Dermis blood vessel endothelial cell (primary cell): ENCODE measurements at places on chromosomes 4 and X.
A peak's percentile ranks its signal among the peaks of the same experiment; 100 is the strongest.

GRCh38 chr4:58603951-58604350 lies 1493.8 kb upstream of the IGFBP7 start:
- DNase-seq = no peak

GRCh38 chr4:139901531-139902320 lies 236.1 kb downstream of the MGST2 start:
- no peak for DNase-seq

DNA sequence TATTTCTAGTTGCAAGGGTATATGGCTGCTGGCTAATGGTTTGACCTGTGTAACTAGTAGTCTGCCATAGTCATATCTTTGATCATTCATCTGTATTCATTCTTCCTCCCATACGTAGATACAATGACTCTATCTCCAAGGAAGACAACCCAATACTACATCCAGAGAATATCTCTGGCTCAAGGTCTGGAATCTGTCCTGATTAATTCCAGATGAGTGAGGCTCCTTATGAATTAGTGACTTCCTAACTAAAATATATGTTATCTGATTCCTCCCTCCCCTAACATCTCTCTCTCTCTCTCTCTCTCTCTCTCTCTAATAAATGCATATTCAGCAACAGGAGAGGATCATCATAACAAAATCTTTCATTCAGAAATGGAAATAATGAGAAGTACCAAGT lies 641.5 kb downstream of the FAT4 start:
- no peak for DNase-seq

DNA sequence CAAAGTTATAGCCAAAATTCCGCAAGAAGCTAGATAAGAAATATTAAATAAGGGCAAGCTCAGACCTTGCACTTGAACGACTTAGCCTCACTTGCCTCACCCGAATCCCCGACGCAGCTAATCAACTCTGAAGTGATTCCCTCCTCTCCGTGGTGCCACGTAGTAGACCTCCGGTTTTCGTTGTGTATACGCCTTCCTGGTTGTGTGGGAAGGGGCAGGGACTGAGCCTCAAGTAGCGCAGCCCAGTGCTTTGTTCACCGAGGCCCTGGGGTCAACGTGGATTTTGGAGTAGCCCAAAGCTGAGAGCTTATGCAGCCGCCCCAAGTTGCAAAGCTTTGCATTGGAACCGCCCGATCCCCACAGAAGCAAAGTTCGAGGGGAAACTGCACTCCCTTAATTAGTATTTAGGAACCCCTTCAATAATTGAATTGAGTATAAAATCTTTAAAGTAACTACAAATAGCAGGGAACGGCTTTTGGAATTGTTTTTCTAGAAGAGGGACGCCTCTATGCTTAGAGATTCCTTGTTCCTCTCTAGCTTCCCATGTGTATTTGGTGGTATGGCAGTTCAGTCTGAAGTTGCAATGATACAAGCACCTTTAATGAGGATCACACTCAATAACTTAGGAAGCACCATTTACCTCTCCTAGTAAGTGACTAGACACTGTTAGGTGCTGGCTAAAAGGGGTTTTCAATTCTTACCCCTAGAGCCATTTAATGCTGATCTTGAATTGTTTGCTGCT lies 55.7 kb downstream of the LINC00632 start:
- DNase-seq = peak; percentile 1

DNA sequence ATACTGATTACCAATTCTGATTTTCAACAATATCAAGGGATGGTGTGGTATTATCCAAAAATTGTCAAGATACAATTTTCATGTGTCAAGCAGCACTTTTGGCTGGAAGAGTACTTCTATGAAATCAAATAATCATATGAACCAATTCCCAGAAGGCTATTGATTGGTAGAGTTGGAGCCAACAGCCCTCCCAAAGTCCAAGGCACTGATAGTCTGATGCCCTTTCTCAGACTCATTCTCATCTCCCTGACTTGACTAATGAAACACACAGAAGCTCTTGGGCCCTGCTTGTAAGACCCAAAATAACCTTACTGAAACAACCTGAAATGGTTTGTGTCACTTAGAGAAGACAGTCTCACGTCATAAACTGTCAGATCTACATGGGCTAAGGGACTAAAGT lies 48.9 kb downstream of the ATP11C start:
- DNase-seq = no peak

DNA sequence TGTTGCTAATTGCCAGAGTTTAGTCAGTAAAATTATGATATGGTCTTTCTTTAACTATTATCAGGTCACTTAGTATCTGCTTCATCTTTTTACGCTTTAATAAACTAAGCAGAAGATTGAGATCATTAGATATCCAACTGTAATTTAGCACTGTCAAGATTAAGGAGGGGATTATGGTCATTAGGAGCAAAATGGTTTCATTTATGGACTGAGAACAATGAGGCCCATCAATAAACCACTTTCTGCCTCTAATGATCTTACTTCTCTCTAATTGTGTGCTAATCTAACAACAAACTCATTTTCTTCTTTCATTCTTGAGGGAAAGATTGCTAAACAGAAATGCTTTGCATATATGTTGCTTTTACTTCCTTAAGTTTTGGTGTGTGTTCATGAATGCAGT lies 340.4 kb downstream of the RPA4 start:
- no peak for DNase-seq

- no peak for DNase-seq
Measured at GRCh38 chr4:72918362-72918761, 151.2 kb downstream of the COX18 start.

- DNase-seq = peak; percentile 70
Measured at GRCh38 chr4:41692717-41693345, 55.7 kb downstream of the PHOX2B start.

GRCh38 chr4:71095545-71095944 lies 102.1 kb downstream of the DCK start:
- no peak for DNase-seq

DNA sequence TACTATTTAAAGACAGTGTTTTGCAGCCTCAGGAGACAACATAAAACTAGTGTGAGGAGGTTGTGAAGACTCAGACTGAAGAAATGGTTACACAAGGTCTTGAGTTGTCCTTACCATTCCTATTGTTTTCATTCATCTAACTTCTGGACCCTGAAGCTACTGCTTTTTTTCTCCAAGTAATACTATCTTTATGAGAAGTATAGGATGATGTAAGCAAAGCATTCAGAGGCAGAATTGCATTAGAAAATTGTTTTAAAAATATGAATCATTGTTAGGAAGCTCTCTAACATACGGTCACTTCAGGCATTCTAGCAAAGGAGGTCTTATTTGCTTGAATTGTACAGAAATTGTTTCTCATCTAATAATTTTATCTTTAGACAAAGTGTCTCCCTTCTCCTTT lies 357.8 kb downstream of the TLL1 start:
- DNase-seq = no peak

GRCh38 chr4:152696764-152697261 lies 17.0 kb upstream of the TMEM154 start:
- no peak for DNase-seq

DNA sequence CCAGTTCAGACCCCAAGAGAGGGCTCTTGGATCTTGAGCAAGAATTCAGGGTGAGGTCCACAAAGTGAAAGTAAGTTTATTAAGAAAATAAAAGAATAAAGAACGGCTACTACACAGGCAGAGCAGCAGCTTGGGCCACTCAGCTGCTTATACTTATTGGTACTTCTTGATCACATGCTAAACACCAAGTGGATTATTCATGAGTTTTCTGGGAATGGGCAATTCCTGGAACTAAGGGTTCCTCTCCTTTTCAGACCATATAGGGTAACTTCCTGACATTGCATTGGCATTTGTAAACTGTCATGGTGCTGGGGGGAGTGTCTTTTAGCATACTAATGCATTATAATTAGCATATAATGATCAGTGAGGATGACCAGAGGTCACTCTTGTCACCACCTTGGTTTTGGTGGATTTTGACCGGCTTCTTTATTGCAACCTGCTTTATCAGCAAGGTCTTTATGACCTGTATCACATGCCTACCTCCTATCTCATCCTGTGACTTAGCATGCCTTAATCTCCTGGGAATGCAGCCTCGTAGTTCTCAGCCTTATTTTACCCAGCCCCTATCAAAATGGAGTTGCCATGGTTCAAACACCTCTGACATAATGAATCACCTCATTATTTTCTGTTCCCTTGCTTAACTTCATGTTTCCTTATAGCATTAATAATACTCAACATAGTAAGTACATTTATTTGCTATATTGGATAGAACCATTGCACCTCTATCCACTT lies 476.3 kb downstream of the DTHD1 start:
- DNase-seq = no peak

DNA sequence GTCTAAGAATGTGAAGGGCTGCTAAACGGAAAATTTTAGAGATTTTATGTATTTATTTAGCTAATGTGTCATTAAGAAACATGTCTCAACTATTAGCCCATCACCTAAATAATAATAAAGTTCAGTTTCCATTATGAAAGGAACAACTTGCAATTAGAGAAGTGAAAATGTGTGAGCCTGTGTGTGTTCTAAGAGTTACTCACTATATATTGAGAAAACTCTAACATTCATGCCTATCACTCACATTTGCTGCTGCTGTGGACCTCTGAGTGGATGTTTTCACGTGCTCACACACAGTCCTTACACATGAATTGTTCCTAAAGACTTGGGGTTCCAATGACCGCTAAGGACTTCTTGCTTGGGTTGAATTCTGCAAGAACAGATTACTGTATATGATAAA lies 364.0 kb downstream of the TMA16 start:
- no peak for DNase-seq

DNA sequence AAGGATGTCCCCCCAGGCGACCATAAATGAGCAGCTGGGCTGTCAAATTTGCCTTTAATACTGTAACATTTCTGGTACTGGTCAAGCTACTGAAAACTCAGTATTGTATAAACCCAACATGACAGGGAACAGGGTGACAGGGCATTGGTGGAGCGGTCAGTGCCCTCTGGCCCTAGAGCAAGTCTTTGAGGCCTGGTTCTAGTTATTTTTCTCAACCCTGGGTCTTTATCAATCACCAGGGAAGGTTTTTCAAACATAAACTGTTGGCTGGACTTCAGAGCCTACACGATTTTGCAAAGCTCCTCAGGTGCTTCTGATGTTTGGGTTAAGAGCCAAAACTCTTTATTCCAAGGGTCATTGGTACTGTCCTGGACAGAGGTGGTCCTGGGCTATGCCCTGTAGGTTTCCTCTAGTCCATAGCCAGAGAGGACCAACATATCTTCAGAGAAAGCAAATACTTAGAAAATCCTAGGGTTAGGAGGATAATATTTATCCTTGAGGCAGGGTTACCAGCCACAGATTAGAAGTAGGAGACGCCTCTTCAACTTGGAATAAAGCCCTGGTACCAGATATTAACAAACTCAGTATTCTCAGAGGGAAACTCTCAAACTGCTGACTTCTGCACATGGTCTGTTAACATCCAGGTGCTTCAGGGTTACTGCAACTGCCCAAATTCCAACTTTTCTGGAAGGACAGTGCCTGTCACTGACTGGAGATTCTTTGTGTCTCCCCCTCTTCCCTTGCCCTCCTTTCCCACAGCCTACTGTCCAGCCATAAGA lies 26.7 kb upstream of the ADH7 start:
- DNase-seq = no peak

DNA sequence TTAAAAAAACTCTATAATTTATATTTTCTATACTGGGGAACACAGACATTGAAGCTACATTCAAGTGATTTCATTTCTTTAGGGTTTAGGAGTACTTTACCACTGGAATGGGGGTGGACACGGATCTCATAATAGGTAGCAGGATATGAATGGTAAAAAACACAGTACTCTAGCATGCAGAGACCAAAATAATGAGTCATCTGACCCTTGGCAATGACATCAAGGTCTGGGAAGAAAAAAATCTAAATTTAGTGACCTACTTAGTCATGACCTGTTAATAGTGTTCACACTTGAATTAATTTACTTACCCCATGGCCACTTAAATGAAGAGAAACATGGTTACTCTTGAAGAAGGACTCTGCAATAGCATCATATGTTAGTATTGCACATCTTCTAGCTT lies 187.9 kb downstream of the EPHA5 start:
- peak; percentile 2 for DNase-seq

GRCh38 chrX:5965406-5965805 lies 263.3 kb downstream of the NLGN4X start:
- no peak for DNase-seq

DNA sequence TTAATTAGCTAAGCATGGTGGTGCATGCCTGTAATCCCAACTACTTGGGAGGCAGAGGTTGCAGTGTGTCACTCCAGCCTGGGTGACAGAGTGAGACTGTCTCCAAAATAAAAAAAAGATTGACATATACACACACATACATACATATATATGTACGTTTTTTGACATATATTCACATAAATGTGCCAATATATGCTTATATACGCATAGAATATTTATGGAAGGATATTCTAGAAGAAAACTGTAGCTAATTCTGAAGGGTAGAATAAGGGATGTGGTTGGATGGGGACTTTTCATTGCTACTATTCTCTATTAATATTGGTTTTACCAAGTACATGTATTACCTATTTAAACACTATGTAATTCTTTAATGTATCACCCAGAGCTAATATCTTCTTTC lies 19.7 kb downstream of the ZGRF1 start:
- no peak for DNase-seq

GRCh38 chr4:80922941-80923340 lies 107.6 kb upstream of the BMP3 start:
- DNase-seq = no peak

- no peak for DNase-seq
Measured at GRCh38 chrX:9943420-9943819, 23.7 kb upstream of the CLDN34 start.

DNA sequence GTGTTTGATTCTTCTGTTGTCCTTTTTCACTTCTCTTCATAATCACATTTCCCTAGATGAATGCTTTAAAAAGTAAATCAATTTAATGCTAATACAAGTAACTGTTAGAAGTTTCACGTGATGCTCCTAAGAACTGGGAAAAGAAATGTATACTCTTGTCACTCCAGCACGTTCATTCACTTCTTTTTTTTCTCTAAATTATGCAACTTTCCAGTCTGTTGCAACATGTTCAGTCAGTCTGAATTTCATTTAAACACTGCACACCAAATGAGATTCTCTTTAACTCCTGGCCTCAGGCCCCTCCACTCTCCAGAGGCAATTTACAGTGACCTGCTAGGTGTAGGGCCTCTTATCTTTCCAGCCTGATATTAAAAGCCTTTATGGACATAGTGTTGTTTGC lies 321.9 kb downstream of the HS3ST1 start:
- DNase-seq = no peak
